ENCODE measurements at places on chromosomes 5 and 9. TPM values are rescaled to one million over a fixed set of nuclear protein-coding genes. Genes with fewer than 3 reads are reported as not detected.

GRCh38 chr5:102772273-102772672 lies 17.2 kb downstream of the PAM start:
- H3K27ac ChIP-seq, result no peak overlapping the region
- H3K4me1 ChIP-seq, result no peaks in the 10 kb centered on the region
- no peaks in the 10 kb centered on the region for H3K36me3 ChIP-seq
- no peaks in the 10 kb centered on the region for H3K27me3 ChIP-seq
- no peak for DNase-seq

GRCh38 chr5:154771383-154771901 lies 16.3 kb downstream of the LARP1 start:
- H3K4me3 ChIP-seq, result peak overlapping the region; percentile 5
- peaks cover 93% of the 10 kb centered on the region for H3K4me1 ChIP-seq
- DNase-seq, result no peak
- peak overlapping the region; percentile 81 for H3K27ac ChIP-seq

GRCh38 chr5:87827539-87827938 lies 414.8 kb upstream of the CCNH start:
- no peak overlapping the region for H3K27ac ChIP-seq
- H3K4me3 ChIP-seq, result no peak overlapping the region
- no peaks in the 10 kb centered on the region for H3K36me3 ChIP-seq
- H3K4me1 ChIP-seq, result no peaks in the 10 kb centered on the region
- no peaks in the 10 kb centered on the region for H3K27me3 ChIP-seq
- DNase-seq, result no peak

DNA sequence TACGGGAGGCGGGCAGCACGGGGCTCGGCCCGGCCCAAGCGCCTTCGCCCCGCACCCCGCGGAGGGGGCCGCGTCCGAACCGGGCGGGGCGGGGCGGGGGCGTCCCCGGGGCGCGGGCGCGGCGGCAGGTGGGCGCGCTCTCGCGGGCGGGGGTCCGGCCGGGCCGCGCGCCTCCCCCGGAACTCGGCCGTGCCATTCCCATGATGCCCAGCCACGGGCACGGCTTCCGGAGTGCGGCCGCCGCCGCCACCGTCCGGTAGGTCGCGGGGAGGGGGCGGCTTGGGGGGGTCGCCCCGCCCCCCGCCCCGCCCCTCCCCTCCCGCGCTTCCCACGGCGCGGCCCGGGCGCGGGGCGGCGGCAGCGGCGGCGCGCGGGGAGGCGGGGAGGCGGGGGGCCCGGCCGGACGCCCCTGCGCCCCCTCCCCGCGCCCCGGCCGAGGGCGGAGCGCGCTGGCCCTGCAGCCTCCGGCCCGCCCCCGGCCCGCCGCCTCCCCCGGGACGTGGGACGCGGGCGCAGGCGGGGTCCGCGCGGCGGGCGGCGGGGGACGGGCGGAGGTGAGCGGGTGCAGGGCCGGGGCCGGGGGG lies at the start of gene PPP1R26:
PPP1R26 (plus strand) TSS at position 314 of the 584 bp plus-strand sequence. CDS start 4,729 bp downstream, outside the sequence.
- peak; percentile 61 for DNase-seq
- peaks cover 7% of the 10 kb centered on the region for H3K36me3 ChIP-seq
- H3K27ac ChIP-seq, result peak within 1 kb of the TSS; percentile 90
- peak within 1 kb of the TSS; percentile 73 for H3K4me3 ChIP-seq
- no peaks in the 10 kb centered on the region for H3K27me3 ChIP-seq

The PITX1 gene
- 0.13 TPM for total RNA-seq

The PCDHB7 gene
- total RNA-seq, result 0.67 TPM

GRCh38 chr9:12689233-12689632 lies 4.0 kb upstream of the TYRP1 start:
- H3K36me3 ChIP-seq, result no peaks in the 10 kb centered on the region
- no peak for DNase-seq
- no peak overlapping the region for H3K4me3 ChIP-seq
- no peaks in the 10 kb centered on the region for H3K4me1 ChIP-seq
- H3K27me3 ChIP-seq, result no peaks in the 10 kb centered on the region

DNA sequence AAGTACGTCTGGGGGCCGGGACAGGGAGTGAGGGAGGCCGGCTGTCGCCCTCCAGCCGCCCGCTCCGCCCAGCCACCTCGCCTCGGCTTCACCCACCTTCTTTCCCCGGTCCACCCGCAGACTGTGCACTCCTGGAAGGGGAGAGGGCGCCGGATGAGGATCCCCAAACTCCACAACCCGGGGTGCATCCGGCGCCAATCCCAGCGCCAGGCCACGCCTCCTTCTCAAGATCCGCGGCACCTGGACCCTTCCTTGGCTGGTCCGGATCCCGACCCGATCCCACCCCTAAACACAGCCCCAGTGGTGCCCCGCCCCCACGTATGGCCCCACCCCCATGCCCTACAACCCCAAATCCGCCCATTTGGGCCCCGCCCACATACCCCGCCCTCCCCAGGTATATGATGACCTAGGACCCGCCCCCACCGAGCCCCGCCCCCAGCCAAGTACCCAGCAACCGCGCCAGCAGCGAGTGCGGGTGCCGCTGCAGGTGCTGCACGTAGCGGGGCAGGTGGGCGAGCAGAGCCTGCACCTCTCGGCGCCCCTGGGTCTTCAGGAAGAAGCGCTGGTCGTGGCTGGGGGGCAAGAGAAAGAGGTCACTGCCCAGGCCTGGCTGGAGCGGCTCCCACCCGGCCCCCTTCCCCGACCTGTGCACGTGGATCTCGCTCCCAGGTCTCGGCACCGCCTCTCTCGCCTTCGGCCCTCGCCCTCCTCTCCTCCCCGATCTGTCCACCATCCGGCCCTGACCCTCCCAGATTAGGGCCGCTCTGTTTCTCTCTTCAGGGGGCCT lies 3.2 kb downstream of the PIP5KL1 start:
- peaks cover 33% of the 10 kb centered on the region for H3K4me1 ChIP-seq
- H3K27ac ChIP-seq, result no peak overlapping the region
- no peaks in the 10 kb centered on the region for H3K36me3 ChIP-seq
- no peaks in the 10 kb centered on the region for H3K27me3 ChIP-seq
- DNase-seq, result no peak

- no peak overlapping the region for H3K4me3 ChIP-seq
- H3K27ac ChIP-seq, result no peak overlapping the region
- DNase-seq, result no peak
- no peaks in the 10 kb centered on the region for H3K27me3 ChIP-seq
- H3K36me3 ChIP-seq, result no peaks in the 10 kb centered on the region
- H3K4me1 ChIP-seq, result peaks cover 16% of the 10 kb centered on the region
Measured at GRCh38 chr9:34070606-34071324, 22.1 kb upstream of the UBAP2 start.

GRCh38 chr5:152462021-152462721 lies 57.1 kb upstream of the NMUR2 start:
- no peaks in the 10 kb centered on the region for H3K36me3 ChIP-seq
- DNase-seq, result no peak
- H3K27ac ChIP-seq, result no peak overlapping the region

GRCh38 chr9:132879457-132880323 lies 992 bp downstream of the SPACA9 start:
- DNase-seq, result no peak
- no peaks in the 10 kb centered on the region for H3K27me3 ChIP-seq
- peaks cover 7% of the 10 kb centered on the region for H3K4me1 ChIP-seq

The C5orf58 gene
- not detected for total RNA-seq

- peak overlapping the region; percentile 45 for H3K4me3 ChIP-seq
- peaks cover 18% of the 10 kb centered on the region for H3K4me1 ChIP-seq
- DNase-seq, result no peak
Measured at GRCh38 chr5:43041669-43042175, 1.6 kb upstream of the ANXA2R start.

The SHISAL2B gene
- not detected for total RNA-seq

GRCh38 chr5:138650196-138650595 lies 75.0 kb upstream of the HSPA9 start:
- no peaks in the 10 kb centered on the region for H3K4me1 ChIP-seq
- H3K27me3 ChIP-seq, result no peaks in the 10 kb centered on the region
- H3K4me3 ChIP-seq, result no peak overlapping the region
- no peaks in the 10 kb centered on the region for H3K36me3 ChIP-seq
- DNase-seq, result no peak
- no peak overlapping the region for H3K27ac ChIP-seq

DNA sequence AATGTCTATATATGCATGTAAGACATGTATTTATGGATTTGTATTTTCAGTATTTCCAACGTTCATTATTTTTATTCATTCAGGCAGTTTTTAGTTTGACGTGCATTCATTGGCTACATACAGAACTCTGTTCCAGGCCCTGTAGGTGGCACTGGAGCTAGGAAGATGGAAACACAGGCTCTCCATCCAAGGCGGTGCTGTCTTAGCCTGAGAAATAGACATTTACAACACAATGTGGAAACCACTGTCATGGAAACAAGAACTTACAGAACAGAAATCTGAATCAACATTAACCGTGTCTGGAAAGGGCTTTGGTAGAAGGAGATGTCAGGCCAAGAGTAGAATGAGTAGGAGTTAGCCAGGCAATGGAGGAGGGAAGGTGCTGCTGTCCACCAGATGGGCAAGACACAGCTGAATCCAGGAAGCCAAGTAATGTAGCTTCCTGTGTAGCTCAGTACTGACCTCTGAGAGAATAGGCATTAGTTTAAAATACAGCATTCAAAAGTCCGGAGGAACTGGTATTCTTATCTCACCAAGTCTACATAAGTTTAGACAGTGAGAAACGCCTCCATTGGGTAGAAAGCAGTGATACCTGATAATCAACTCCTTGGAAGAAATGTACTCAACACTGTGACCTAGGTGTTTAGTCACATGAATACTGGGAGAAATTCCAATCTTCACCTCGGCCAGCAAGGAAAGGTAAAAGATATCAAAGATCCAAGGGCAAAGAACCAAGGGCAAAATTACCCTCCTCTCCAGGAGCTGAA lies 388.6 kb upstream of the CDH6 start:
- H3K27me3 ChIP-seq, result no peaks in the 10 kb centered on the region
- no peaks in the 10 kb centered on the region for H3K36me3 ChIP-seq

DNA sequence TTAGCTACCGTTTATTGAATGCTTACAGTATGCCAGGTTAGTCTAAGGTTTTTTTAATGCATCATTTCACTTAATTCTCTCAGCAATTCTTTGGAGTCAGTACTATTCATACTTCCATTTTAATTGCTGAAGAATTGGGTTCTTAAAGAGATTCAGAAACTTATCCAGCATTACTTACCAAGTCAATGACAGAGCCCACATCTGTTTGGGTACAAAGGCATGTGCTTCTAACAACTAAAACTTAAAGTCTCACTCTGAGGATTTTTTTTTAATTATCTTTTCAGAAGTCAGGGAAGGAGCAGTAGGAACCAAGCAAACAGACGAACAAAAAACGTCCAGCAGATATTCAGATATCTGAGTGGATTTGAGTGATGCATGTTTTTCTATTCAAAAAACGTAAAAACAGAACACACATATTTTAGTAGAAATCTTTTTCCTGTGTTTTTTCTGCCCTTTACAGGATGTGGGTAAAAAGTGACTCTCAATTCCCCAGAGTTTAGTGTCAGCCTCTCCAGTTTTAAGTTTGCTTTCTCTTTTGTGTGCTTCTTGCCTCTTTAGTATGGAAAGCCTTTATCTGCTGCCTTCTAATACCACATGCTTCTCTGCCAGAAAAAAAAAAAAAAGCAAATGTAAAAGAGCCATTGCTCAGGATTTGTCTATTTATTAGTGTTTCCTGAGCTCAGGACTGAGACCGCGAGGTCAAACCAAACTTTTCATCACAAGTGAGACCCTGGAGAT lies 118.0 kb downstream of the PRKACG start:
- peaks cover 12% of the 10 kb centered on the region for H3K4me1 ChIP-seq
- no peaks in the 10 kb centered on the region for H3K27me3 ChIP-seq
- no peaks in the 10 kb centered on the region for H3K36me3 ChIP-seq
- no peak overlapping the region for H3K4me3 ChIP-seq
- DNase-seq, result no peak
- H3K27ac ChIP-seq, result no peak overlapping the region

- H3K27me3 ChIP-seq, result no peaks in the 10 kb centered on the region
- no peak for DNase-seq
- no peak overlapping the region for H3K4me3 ChIP-seq
- no peak overlapping the region for H3K27ac ChIP-seq
- H3K36me3 ChIP-seq, result no peaks in the 10 kb centered on the region
- H3K4me1 ChIP-seq, result no peaks in the 10 kb centered on the region
Measured at GRCh38 chr9:15867334-15867733, 314.5 kb downstream of the CCDC171 start.

DNA sequence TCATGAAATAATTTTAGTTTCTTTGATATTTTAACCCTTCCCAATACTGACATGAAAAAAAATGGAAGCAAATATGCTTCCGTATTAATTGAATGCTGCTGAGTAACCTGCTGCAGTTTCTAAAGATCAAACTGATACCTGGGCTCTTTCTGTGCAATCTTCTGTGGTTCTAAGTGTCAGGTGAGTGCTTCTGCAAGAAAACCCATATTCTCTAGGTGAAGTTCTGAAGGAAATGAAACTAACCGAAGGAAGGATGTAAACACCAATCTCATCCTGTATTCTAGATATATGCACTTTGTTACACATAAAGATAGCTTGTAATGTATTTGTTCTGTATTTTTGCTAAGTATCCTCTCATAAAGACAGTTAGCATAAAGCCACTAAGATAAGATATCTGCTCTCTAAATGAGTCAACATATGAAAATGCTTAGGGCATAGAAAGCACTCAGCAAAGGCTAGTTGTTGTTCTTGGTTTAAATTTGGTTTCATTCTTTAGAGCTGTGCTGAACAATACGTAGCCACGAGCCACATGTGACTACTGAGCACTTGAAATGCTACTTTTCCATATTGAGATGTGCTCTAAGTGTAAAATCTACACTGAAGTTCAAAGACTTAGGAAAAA lies 52.0 kb downstream of the ITGA2 start:
- DNase-seq, result no peak
- H3K4me1 ChIP-seq, result peaks cover 16% of the 10 kb centered on the region
- H3K36me3 ChIP-seq, result no peaks in the 10 kb centered on the region
- no peaks in the 10 kb centered on the region for H3K27me3 ChIP-seq

DNA sequence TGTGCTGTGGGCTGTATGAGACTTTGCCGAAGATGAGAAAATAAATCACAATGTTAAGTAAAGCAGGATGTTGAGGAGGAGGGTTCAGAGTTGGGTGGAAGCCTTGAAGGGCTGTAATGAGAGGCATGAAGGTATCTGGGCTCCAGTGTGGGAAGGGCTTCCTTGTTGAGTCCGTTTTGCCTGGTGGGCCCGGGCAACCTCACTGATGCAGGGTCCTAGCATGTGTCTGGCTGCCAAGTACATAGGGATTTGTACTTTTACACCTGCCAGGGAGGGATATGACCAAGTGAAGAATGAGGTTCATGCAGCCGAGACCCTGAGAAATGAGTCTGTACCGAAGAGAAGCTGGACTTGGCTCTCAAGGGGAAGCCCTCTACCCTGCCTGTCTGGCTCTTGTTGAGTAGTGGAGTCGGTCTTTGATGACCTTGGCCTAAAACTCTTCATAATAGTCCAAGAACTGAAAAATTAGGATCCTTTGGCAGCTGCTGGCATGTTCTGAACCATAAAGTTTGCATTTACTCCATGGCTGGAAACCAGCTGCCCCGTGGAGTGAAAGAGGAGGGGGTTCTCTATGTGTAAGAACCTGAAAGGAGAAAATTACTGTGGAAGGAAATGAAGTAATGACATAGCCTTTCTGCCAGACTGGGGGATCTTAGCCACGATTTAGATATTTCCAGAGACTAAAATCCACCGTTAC lies 59.0 kb upstream of the DPYSL3 start:
- no peak for DNase-seq
- no peak overlapping the region for H3K27ac ChIP-seq

Data from thyroid gland (tissue), 4 donors.